ENCODE measurements at places on chromosomes 5 and 9.

GRCh38 chr5:138455232-138455930, 9.9 kb upstream of the EGR1 start:
- DNase-seq = no peak

GRCh38 chr5:114678778-114679177, 316.9 kb downstream of the KCNN2 start:
- no peak for DNase-seq

GRCh38 chr5:102975457-102976182, 144.3 kb downstream of the GIN1 start:
- no peak for DNase-seq

DNA sequence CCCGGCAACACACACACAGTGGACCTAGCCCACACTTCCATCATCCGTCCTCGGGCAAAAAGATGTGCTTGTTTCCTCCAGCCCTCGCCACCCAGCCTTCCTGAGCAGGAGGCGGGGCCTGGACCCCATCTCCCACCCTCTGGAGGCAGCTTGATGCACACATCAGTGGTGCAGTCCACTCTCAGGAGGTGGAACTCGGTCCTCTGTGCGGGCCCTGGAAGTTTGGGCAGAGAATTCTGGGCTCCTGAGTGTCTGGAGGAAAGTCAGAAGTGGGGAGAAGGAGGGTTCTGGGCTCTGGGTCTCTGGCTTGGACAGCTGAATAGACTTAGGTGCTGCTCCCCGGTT, 54.0 kb upstream of the NEURL1B start:
- no peak for DNase-seq

GRCh38 chr5:169081000-169081724, 219.8 kb downstream of the SLIT3 start:
- no peak for DNase-seq
